Suppressor macrophage treated with lipopolysaccharide for 4 hours (primary cell): ENCODE measurements at places on chromosomes 12 and 14.

DNA sequence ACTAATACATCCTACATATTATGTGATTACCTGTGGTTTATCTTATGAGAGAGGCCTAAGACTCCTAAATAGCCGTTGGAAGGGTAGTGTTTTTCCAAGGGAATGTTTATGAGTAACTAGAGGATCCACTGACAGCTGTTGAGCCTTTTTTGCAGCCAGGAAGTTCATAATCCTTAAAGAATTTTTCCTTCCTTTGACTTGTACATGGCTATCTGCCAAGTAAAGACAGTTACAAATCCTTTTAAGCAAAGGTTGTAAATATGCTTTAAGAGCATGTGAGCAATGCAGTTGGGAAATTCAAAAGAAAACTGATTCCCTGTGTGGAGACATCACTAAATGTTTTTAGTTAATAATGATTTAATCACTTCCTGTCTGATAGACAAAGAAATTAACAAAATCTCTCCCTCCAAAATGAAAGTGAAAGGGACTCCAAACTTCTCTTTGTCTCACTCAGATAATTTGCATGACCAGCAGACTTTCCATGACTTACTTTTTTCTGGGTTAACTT lies 333.8 kb downstream of the PDZRN4 start:
- peak; percentile 79 for DNase-seq

GRCh38 chr12:2481951-2482350 lies 312.8 kb upstream of the FKBP4 start:
- no peak for DNase-seq

DNA sequence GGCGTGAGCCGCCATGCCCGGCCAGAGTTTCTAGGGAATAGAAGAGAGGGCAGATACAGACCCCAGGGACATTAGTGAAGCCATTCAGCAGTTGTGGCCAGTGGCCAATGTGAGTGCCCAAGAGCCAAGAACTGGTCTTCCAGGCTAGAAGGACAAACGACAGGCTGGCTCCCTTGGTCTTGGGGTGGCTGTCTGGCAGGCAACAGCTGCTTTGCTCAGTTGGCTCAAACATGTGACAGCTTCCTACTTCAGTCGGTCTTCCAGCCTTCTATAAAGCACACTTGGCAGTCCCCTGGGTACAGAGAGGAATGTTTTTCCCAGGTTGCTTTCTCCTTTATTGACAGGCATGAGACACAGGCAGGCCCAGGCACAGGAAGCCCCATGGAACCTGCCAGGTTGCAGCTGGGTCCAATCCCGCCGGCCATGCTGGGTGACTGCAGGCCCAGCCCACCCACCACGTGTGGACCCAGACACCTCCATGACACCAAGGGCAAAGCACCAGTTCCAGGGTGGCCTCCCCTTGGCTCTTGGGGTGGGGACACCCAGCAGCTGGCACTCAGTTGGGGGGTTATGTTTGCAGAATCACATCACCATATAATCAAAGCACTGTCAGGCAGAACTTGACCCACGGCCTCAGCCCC lies 15.4 kb downstream of the CHGA start:
- no peak for DNase-seq

GRCh38 chr14:102688290-102688689 lies 89.0 kb upstream of the TRAF3 start:
- DNase-seq: peak; percentile 60

- DNase-seq: no peak
These were observed 39.3 kb downstream of the ARL6IP4 start for GRCh38 chr12:123019841-123020138.

DNA sequence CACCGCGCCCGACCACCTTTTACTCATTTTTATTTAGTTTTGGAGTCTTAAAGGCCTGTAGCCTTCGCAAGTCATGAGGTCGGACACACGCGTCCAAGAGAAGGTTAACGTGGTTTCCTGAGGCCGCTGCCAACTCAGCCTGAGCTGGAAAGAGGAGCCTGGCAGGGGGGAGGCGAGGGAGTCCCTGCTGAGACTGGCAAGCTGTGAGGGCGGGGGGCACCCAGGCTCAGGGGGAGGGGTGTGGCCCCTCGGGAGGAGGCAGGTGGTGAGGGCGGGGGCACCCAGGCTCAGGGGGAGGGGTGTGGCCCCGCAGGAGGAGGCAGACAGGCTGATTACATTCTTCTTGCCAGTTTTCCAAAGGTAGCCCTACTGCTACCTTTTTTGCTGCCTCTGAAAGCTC lies 143.2 kb downstream of the PIWIL1 start:
- DNase-seq: no peak

DNA sequence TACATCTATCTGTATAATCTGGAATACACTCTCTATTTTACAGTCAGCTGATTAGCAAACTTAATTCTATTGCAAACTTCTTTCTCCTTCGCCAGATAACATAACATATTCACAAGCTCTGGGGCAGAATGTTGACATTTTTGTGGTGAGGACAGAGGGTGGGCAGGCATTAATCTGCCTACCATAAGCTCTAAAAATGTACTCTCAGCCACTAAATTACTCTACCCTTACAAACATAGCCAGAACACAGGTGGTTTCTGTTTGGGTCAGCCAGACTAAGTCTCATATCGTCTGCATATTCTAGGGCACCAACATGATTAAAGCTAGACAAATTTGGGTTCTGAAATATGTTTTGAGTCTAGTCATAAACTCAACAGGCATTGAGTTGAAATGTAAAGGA lies 90.1 kb downstream of the SLC6A15 start:
- no peak for DNase-seq

DNA sequence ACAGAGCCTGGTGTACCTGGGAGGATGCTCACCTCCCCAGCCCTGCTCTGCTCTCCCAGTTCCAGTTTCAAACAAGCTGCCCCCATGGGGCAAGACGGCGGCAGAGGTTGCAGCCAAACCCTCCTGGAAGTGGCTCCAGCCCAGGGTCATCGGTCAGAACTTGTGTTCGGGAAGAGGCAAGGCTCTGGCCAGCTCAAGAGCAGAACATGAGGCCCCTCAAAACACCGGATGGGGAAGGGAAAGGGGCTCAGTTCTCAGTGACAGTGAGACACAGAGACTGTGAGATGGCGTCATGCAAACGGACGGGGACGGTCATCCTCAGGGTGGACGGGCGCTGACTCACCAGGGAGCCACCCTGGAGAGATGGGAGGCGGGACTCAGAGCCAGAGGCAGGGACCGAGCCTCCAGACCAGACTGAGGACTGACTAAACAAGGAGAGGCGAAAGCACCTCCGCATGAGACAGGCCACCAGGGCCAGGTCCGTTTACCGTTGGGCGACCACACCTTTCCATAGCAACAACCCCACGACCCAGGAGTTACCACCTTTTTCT lies 63.9 kb upstream of the GALNT9 start:
- no peak for DNase-seq

GRCh38 chr14:69554500-69554899 lies 20.2 kb downstream of the CCDC177 start:
- no peak for DNase-seq

DNA sequence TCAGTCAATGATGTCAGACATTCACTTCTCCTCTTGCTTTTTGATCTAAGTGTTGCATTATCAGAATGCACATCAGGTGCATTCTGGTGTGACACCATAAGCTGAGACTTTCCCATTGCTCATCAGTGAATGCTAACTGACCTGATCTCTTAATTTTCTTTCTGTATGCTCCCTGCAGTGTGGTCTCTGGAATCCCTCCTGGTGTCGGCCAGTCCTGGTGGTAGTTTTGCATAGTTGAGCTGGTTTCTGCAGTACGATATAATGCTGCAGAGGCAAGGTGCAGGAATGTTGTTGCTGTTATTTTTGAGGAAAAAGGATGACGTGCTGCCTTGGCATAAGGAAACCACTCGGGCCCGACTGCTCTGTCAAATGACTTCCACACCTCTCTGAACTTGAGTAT lies 11.0 kb upstream of the SRP54 start:
- DNase-seq: no peak

GRCh38 chr14:66649498-66649897 lies 141.6 kb downstream of the GPHN start:
- no peak for DNase-seq

GRCh38 chr14:68935761-68936214 lies 43.3 kb downstream of the ACTN1 start:
- DNase-seq: no peak

DNA sequence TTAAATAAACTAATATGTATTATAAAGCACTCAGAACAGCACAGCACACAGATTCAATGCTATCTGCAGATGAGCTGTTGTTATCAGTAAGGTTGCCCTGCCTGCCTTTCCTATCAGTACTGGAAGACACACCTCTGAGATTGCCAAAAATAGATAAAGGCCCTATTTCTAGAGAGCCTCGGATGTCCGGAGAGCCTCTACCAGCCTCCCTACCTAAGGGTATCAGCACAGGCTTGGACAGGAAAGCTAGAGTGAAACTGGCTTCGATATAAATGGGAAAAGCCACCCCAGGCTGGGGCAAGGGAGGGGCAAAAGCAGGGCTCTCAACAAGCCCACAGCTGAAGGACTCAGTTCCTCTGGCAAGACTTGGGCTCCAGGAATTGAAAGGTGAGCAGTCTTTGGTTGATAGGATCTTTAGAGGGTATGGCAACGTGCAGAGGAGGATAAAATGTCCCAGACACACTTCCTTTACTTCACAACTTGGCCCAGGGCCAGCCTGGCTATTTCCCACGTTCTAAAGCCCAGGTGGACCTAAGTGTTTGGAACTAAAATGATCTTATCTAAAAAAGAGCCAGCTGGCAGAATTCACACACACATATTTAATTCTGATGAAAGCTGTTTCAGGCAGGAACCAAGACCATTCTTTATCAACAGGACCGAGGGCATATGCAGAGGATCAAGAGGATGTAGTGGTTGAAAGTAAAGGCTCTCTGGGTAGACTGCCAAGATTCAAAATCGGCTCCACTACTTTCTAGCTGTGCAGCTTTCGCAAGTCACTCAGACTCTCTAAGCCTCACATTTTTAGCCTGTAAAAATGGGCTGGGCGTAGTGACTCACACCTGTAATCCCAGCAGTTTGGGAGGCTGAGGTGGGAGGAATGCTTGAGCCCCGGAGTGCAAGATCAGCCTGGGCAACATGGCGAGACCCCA lies 37.8 kb upstream of the ITPR2 start:
- no peak for DNase-seq

- DNase-seq: peak; percentile 79
These were observed 55.8 kb downstream of the CMAS start for GRCh38 chr12:22101749-22102243.

DNA sequence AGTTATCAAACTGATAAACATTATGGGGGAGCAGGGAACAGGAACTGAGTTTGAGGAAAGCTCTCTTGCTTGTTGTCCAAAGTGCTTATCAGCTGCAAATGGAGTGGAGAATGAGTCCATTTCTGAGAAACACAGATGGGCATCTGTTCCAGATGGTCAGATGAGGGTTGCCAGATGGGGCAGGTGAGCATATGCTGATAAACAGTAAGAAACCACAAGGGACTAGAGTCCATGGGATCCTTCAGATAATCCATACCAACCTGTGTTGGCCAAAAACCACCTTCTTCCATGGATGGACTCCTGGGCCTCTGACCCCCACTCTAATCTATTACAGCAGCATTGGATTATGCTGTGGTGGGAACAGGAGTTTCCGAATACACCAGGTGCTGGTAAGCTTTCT lies 38.3 kb downstream of the GNS start:
- no peak for DNase-seq

- DNase-seq: no peak
These were observed 24.6 kb upstream of the NUDT14 start for GRCh38 chr14:105205673-105206208.

DNA sequence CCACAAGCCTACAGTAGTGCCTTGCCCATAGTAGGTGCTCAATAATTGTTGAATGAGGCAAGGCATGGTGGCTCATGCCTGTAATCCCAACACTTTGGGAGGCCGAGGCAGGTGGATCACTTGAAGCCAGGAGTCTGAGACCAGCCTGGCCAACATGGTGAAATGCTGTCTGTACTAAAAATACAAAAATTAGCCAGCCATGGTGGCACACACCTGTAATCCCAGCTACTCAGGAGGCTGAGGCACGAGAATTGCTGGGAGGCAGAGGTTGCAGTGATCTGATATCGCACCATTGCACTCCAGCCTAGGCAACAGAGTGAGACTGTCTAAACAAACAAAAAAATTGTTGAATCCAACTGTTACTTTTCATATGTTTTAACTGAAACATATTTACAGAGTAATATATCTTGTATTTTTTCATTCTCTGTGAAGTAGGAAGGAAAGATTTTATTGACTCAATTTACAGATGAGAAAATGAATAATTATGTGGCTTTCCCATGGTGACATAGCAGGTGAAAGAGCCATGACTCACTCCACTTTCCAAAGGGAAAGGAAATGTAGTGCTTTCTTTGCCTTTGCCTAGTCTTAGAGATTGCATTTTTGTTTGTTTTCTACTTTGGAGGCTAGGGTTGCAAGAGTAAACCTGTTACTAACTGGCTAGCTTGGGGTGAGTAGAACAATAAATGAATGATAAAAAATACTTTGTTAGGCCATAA lies 95.4 kb upstream of the SLC38A4 start:
- DNase-seq: peak; percentile 18

DNA sequence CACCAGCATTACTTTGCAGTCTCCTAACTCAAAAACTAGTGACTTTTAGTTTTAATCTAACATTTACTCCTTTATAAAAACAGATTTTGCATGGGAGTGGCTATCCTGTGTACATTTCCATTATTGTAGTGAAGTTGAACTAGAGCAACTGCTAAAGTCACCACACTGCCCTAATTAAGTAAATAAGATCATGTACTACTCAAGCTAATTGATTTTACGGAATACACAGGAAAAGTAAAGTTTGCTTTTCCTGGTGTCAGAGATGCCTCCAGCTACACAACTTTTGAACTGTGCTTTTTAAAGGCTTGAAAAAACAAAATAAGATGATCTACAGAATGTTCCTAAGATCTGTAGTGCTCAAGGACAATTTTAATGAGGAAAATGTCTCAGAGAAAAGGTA lies 50.4 kb upstream of the ATP2A2 start:
- DNase-seq: no peak

DNA sequence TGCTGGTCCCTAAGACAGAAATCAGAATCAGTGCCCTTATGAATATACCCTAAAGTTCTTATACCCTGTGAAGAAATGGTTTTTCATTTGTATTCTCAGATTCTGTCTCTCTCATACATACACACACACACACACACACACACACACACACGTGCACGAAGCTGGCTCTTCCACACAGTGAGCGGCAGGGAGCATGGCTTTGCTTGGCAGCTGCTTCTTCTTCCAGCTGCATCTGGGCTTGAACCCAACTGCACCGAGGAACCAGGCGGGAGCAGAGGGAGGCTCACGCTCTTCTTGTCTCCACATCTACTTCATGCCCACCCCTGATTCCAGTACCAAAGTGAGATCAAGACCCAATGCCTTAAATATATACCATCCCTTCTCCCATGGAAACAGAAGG lies 19.4 kb downstream of the GRIN2B start:
- DNase-seq: no peak

DNA sequence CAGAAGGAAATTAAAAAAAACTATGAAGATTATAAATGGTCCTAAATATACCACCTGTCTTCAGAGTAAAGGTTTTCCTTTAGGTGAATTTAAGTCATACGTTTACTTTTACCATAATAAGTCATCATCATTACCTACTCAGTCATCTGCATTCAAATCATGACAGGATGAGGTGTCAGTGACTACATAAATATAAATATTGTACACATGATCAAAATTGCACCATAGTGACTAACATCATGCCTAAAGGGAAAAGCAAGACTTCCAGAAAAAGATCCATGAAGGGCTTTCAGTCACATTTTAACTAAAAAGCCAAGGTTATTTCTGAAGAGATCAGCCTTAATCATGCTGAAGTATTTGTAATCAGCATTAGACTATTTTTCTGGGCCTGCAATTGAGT lies 759.9 kb upstream of the FLRT2 start:
- no peak for DNase-seq

GRCh38 chr12:32343496-32343895 lies 55.9 kb upstream of the FGD4 start:
- no peak for DNase-seq
